Sigmoid colon (tissue), 7 donors: ENCODE measurements at places on chromosomes 5 and 9. TPM values are rescaled to one million over a fixed set of nuclear protein-coding genes. Genes with fewer than 3 reads are reported as not detected.

DNA sequence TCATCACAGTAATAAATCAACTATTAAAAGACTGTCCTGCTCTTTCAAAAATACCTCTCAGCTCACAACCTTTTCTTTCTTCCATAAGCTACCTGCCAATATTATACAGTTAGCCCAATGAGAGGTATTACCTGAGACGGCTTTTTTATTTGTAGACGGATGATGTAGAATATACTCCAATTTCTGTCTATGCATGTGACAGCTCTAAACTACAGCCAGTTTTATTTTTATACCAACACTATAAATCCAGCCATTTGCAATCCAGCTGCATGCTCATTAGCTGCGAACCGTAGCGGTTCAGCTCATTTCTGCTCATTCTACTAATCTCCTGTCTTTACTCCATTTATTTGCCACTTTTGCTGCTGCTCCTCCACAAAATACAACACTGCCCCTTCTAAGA, 51.2 kb downstream of the TBCA start:
- DNase-seq, result no peak

DNA sequence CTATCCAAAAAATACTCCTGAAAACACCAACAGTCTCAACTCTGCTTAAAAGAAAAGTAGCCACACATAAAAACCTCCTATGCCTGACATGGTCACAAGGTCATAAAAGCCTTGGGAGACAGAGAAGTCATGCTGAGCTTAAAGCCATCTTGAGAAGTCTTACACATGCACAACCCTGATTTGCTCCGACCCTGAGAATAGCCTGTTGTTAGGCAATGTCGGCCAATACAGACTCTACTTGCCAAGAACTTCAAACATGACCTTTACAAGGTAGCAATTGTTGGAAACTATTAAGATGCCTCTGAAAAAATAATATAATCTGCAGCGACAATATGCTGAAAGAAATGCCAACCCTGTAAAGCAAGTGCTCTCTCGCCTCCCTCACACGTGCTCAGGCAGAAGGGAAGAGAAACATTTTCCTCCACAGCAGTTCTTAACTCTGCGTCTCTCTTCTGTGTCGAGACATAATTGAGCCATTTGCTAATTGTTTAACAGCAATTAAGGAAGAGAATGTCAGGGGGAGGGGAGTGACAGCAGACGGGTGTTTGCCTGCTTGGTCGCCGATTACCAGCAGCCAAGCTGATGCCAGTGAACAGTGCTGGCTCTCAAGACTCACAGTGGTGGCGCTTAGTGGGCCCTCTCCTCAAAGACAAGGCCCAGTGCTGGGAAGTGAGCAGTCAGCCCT, 393.6 kb downstream of the SPOCK1 start:
- DNase-seq, result no peak

DNA sequence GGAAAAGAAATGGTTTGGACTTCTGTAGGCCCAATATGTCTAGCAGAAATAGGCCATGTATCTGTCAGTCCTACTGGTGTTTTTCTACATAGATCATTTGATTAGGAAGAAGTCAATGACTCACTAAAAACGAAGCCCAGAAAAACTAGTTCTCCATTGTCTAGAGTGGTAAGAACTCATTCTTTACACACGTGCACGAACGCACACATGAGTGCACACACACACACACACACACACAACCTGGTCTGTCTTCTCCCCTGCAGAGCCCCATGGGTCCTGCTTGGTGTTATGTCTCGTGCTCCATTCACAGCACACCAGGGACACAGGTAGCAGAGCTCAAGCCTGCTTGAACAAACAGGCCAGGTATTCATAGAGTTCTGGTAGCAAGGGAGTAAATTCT, 14.9 kb upstream of the FCN1 start:
- DNase-seq, result no peak

DNA sequence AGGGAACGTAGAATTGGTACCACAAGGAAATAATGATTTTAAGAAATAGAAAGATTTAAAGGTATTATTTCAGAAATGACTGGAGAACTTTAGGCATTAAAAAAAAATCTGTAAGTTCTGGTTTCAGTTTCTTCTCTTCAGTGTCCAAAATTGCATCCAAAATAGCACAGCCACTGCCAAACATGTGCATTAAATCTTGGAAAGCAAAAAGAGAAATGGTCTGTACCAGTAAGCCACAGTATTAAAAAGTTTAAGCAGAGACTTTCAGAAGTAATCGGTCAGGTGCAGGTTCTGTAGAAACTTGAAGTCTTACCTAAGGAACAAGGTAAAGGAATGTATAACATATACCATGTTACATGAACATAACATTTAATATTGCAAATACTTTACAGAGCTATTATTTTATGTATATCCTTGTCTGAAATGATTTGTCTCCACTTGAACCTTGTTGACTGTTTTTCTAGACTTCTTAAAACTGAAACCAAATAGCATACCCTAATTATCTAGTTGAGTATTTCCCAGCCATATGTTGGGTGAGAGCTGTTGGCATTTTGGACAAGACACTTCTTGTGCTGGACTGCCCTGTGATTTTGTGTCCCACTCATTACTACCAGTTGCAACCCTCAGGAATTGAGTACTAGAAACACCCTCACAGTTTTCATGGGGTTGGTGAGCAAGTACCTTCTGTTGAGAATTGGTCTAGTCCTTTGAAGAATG, 32.1 kb downstream of the NIPBL start:
- no peak for DNase-seq

- DNase-seq, result no peak
These were observed 74.1 kb downstream of the SLC38A9 start for GRCh38 chr5:55638051-55638450.

GRCh38 chr9:14313378-14313940, 482 bp downstream of the NFIB start:
- no peak for DNase-seq

GRCh38 chr9:121069396-121069795, 5.4 kb upstream of the CNTRL start:
- DNase-seq, result no peak

- no peak for DNase-seq
These were observed 396.9 kb downstream of the PDE4D start for GRCh38 chr5:59496524-59497134.

GRCh38 chr5:140608722-140609121, 24.3 kb downstream of the CD14 start:
- DNase-seq, result no peak

GRCh38 chr5:9505225-9505624, 40.6 kb downstream of the SEMA5A start:
- DNase-seq, result no peak

- DNase-seq, result no peak
These were observed 204.7 kb downstream of the ARRDC3 start for GRCh38 chr5:91178461-91178860.

DNA sequence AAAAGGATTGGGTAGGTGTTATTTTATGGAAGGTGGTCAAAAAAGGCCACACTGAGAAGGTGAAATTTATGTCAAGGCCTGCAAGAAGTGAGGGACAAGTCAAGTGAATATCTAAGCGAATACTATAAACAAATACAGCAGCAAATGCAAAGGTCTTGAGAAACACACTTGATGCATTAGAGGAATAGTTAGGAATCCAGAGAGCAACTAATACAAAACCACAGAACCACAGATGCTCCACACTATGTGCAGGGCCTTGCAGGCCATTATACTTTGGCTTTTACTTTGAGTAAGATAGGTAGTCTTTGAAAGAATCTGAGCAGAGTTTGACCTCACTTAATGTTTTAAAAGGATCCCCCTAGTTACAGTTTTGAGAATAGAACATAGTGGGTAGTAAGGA, 4.6 kb downstream of the ZNF622 start:
- no peak for DNase-seq

DNA sequence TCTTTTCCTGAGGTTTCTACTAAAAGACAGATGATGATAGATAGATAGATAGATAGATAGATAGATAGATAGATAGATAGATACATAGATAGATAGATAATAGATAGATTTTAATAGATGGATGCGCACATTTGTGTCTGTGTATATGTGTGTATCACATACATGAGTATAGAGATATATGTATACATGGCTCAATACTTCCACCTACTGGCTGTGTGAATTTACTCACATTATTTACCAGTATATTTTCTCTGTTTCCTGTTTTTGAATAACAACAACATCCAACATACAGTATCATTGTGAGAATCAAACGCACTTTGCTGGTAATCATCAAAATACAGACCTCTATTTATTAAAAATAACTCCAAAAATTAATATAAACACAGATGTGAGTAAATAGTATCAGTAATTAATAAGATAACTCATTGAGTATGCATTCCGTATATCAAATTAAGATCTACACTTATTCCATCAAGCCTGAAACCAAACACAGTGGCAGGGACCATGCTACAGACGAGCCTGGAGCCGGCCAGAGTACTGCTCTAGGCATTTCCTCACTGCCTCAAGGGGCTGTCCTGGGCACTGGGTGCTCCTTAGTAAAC, 338.0 kb downstream of the SEMA5A start:
- DNase-seq, result no peak

GRCh38 chr5:79694652-79695051, 5.0 kb downstream of the CMYA5 start:
- DNase-seq, result no peak

GRCh38 chr9:123599781-123600180, 243.8 kb downstream of the CRB2 start:
- DNase-seq, result no peak

GRCh38 chr5:103254921-103255320, 3.6 kb upstream of the MACIR start:
- no peak for DNase-seq

GRCh38 chr5:141841378-141842180, 36.6 kb downstream of the PCDH1 start:
- no peak for DNase-seq

GRCh38 chr5:8851101-8851500, 694.8 kb downstream of the SEMA5A start:
- no peak for DNase-seq

NKD2 gene
- total RNA-seq, result 1.8 TPM

NSG2 gene
- 8.1 TPM for total RNA-seq

DMRT3 gene
- not detected for total RNA-seq

LIFR gene
- total RNA-seq, result 54.1 TPM

S1PR3 gene
- total RNA-seq, result 22.3 TPM

OBP2B gene
- total RNA-seq, result not detected

MARVELD2 gene
- not detected for total RNA-seq

ADRB2 gene
- 4.3 TPM for total RNA-seq

PTGES gene
- 6.8 TPM for total RNA-seq
